ENCODE measurements at places on chromosomes 1 and 21.

DNA sequence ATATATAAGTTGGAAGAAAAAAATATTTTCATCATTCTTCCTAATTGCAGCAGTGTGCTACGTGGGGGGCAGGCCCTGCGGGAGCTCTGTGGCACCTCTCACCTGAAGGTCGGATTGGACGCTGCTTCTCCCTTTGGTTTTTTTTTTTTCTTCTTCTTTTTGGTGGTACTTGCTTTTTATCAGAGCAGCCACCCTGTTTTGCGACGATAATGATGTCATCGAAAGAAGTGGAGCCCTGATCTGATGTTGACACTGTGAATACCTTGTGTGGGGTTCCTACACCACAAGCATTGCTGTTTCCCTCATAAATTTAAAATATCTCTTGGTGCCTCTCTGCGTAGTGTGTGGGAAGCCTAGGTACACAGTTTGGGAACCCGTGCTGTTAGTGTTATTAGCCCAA is 5.5 kb downstream of the TRAPPC10 start:
- DNase-seq, result no peak

- DNase-seq, result no peak
Observed at GRCh38 chr1:240663169-240663879, 51.4 kb upstream of the GREM2 start.

DNA sequence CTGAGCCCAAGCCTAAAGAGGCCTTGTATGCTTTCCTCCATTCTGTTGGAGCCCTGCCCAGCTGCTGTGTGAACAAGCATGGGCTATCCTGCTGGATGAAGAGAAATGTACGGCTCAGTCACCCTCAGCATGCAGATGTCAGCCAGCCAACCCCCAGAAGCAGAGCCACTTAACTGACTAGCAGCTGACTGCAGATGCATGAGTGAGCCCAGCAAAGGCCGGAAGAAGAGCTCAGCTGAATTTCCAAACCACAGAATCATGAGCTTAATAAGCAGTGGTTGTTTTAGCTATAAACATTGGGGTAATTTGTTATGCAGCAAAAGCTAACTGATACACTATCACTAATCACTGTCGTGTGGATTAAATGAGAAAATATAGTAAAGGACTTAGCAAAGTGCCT is 39.0 kb downstream of the FOXO6 start:
- no peak for DNase-seq

GRCh38 chr1:210866532-210866931 is 267.4 kb downstream of the KCNH1 start:
- no peak for DNase-seq

GRCh38 chr21:23016617-23017016 is 2018.4 kb downstream of the NCAM2 start:
- no peak for DNase-seq

- DNase-seq, result no peak
Observed at GRCh38 chr1:193036337-193037047, 22.7 kb downstream of the UCHL5 start.

- no peak for DNase-seq
Observed at GRCh38 chr21:44531606-44532564, 8.1 kb downstream of the KRTAP10-1 start.

DNA sequence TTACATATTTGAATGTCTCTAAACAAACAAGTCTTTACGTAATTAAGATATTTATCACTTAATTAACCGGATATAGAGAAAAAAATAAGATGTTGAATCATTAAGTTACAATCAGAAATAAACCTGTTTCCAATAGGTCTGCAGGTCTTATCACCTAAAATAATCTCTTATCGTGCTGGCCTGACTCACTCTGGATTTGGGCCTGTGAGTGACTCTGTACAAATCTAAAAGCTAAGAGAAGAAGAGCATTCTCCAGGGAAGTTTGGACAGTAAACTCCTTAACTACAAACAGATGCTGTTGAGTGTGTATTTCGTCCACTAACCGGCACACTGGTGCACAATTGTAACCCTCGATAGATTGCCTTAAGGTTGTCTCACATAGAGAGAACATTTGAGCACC is 25.3 kb downstream of the CEP104 start:
- DNase-seq, result no peak

DNA sequence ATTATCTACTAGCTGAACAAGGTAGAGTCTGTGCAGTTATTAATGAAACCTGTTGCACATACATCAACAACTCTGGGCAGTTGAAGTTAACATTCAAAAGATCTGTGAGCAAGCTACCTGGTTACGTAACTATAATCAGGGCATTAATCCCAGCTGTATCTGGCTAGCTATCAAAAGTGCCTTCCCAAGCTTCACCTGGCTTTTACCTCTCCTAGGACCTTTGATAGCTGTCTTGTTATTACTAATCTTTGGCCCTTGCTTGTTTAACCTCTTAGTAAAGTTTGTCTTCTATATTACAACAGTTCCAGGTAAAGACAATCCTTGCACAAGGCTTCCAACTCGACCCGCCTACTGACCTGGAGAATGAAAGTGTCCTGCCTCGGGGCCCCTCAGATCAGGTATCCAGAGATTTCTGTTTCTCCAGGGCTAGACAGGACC is 29.6 kb upstream of the SLC6A9 start:
- DNase-seq, result no peak
